Right lobe of liver (tissue), 6 donors: ENCODE measurements at places on chromosomes 6 and 20.
A peak's percentile ranks its signal among the peaks of the same experiment; 100 is the strongest.

DNA sequence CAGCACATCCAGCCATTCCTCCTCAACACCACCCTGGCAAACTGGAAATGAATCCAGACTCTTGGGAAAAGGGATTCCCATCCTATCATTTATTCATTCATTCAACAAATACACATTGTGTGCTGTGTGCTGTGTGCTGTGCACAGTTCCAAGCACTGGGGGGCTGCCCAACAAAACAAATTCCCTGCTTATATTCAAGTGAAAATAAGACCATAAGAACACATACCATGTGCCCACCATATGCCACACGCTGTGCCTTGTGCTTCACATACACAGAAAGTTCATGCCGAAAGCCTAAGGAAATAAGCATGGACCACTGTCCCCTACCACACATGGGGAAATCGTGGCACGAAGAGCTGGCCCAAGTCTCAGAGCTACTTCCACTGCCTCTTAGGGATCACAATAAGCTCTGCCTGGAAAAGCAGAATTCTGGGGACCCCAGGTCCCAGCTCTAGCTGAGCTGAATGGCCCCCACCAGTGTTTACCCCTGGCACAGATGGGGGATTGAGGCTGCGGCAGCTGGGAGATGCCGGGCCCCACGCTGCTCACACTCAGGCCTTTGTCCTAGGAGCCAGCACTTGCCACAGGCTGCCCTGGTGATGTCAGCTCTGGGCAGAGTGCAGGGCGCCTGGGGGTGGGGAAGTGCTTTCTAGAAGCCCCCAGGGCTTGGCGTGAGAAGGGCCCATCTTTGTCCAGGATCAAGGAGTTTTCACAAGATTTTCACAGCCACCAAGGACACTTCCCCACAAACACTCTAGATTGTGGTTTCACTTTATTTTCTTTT is 99.6 kb downstream of the PREX1 start:
- no peak for DNase-seq

- no peak for DNase-seq
These were observed 93.7 kb upstream of the EDN1 start for GRCh38 chr6:12196326-12196936.

GRCh38 chr20:40875116-40876085 is 153.2 kb upstream of the TOP1 start:
- no peak for DNase-seq

GRCh38 chr20:43838703-43839060 is 76.0 kb upstream of the TOX2 start:
- DNase-seq = no peak

DNA sequence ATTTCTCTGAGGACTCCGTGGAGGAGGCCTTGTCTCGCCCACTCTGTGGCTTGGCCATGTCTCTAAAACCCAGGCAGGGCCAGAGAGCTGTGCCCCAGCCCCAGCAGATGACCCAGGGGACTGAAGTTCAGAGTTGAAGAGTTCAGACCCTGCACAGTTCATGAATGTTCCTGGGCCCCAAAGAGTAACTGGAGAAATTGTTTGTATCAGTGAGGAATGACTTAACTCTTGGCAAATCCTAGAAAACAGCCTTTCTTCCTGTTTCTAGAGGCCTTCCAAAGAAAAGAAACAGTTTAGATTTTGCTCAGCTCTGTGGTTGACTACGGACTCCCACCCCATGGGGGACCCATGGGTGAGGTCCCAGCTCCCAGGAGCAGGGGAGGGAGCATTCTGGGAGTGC is 62.1 kb upstream of the EYA2 start:
- no peak for DNase-seq

- DNase-seq = no peak
These were observed 9.1 kb downstream of the HIVEP2 start for GRCh38 chr6:142935553-142936517.

DNA sequence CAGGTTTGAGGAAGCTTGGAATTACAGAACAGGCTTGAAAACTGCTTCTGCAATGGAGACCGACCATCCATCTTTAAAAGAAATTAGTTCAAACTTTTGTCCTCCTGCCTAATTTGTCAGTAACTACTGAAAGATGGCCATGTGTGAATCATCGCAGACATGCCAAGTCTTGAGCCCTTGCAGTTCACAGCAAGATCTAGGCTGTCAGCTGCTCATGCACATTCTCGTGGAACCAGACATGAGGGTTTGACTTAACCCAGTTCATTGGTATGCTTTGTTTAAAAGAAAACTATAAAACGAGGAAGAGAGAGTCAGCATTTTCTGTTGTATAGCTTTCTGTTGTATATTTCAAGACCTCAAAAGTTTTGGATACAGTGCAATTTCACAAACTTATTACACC is 74.0 kb upstream of the SAMD5 start:
- DNase-seq = no peak

DNA sequence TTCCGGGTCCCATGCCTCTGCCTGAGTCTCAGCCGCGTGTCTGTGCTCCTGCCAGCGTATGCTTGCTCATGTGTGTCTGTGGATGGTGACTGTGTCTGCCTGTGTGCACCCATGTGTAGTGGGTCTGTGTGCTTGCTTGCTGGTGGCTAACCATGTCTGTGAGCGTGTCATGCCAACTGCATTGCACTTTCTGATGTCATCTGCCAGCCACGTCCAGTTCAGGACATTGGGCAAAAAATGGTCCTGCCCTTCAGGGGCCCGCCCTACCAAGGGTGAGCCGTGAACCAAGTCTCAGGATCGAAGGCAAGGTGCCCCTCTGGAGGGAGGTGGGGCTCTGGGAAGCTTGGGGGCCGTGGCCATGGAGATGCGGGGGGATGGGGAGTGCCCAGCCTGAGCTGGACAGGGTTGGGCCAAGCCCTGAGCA is 9.4 kb upstream of the ZBTB46 start:
- DNase-seq = no peak

- no peak for DNase-seq
These were observed 269.3 kb downstream of the ARHGAP18 start for GRCh38 chr6:129440691-129441090.

DNA sequence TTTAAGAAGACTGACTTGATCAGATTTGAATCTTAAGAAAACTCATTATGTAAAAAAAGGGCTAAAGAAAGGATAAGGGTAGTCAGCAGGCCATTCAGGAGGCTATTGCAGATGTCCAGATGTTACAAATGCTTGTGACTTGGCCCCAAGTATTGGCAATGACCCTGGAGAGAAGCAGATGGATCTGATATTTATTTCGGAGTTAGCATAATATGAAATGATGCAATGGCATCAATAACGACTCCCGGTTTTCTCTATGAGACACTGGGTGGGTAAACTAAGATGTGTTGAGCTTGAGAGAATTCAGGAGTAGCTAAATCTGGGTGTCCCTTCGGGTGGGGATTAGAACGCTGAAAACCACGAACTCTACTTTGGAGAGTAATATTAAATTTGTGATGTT is 149.7 kb downstream of the LAMA2 start:
- DNase-seq = no peak

- peak; percentile 91 for DNase-seq
These were observed at the start of gene TXNDC5 for GRCh38 chr6:7910654-7911344. TSS of gene TXNDC5 (minus strand) at chr6:7910788. CDS start at chr6:7910776, 12 bp downstream.

GRCh38 chr20:60897976-60898375 is 354.1 kb upstream of the CDH4 start:
- DNase-seq = no peak

DNA sequence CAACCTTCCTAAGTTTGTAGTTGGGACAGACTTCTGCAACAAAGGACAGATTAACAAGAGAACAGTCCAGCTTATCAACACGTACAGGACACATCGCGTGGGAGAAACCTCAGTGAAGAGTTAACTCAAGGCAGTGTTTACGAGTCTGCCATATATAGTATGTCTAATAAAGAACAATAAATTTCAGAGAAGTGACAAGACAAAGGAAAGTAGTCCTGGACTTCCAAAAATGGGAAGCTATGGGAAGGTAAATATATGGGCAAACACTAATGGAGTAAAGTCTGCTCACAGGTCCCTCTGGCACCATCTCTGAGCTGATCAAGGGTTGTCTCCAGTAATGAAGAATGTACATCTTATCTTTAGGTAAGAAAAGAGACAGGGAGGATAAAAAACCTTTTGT is 34.9 kb downstream of the GCM1 start:
- no peak for DNase-seq

GRCh38 chr6:125102891-125103290 is 50.7 kb upstream of the TPD52L1 start:
- no peak for DNase-seq

DNA sequence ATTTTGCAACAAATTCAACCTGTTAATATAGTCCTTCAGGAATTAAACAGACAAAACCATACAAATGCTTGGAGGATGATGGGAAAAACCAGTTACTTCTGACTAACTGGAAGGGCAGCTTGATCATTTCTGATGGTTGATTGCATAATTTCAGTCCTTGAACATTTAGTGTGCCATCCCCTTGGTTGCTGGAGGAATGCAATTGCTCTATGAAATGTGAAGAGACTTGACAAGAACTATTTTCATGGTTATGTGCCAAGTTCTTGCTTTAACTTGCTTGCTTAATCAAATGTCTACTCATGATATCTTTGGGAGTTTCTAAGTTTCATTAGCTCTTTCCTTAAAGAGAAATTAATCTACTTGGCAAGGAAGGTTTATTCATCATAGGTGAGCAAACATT is 45.2 kb downstream of the ANKEF1 start:
- no peak for DNase-seq

GRCh38 chr6:37673436-37673835 is 24.2 kb downstream of the MDGA1 start:
- no peak for DNase-seq

GRCh38 chr6:112039431-112039770 is 14.5 kb upstream of the CCN6 start:
- no peak for DNase-seq

- no peak for DNase-seq
These were observed 198.1 kb downstream of the FOXA2 start for GRCh38 chr20:22386306-22386623.

DNA sequence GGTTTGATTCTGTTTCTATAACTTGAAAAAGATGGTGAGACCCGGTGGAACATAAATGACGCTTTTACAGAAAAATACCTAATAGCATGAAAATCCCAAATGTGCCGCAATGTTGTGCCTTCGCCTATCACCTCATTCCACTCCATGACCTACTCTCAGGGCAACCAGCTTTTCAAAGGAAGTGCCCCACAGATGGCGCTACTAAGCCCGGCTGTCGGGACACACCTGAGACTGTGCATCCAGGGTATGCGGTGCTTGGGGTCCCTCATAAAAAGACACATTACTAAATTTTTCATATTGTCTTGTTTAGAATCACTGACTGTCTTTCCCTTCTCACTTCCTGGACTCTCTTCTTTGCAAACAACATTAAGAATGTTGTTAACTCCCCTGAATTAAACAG is 145.5 kb upstream of the RPS6KA2 start:
- no peak for DNase-seq

DNA sequence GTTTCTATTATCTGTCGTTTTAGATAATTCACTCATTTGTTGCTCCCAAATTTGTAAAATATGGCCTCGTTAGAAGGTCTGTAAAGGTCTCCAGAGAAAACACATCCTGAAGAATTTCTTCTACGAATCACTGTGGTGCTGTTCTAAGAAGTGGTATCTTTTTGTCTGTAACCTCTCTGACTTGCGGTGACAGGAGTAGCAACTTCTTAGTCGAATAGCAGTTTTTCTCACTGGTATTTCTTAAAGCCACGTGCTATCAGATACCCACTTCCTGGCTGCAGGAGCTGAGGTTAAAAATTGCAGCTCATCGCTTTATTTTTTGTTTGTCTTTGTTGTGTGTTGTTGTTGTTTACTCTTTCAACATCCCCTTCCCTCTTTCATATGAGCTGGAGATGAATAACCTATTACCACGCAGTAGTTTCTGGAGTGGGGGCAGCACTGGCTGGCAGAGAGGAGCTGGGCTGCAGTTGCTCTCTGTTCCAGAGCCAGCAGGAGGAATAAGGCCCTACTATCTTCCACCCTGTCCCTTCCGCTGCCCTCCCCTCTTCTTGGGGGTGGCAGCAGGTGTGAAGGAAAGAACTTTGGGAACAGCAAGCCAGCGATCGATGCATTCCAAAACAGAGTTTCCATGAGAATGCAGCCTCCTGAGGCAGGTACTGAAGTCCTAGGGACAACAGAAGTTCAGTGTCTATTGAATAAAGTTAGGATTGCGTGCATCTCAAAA is 64.7 kb downstream of the C6orf118 start:
- no peak for DNase-seq

GRCh38 chr6:2497922-2498623 is 252.6 kb downstream of the MYLK4 start:
- no peak for DNase-seq

GRCh38 chr20:23227274-23227673 is 123.3 kb upstream of the NXT1 start:
- DNase-seq = no peak

- no peak for DNase-seq
These were observed 117.2 kb downstream of the BANF2 start for GRCh38 chr20:17816804-17817587.

DNA sequence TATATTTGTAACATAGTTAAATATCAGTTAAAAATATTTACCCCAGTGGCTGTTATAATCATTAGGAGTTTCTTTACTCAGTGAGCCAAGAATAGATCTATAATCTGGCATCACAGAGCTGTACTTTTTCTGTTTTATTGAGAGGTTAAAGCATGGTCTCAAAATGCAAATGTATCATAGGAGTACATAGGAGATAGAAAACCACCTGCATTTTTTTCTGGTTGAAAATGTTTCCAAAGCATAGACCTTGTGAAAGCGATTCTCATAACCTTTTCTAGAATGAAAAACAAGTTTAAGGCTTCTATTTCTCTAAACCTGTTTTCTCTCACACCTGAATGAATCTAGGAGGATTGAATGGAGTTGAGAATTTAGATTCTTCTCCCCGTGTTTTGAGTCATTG is 14.4 kb downstream of the KCNQ5 start:
- no peak for DNase-seq

- DNase-seq = no peak
These were observed 8.4 kb upstream of the GPSM3 start for GRCh38 chr6:32200711-32201475.

DNA sequence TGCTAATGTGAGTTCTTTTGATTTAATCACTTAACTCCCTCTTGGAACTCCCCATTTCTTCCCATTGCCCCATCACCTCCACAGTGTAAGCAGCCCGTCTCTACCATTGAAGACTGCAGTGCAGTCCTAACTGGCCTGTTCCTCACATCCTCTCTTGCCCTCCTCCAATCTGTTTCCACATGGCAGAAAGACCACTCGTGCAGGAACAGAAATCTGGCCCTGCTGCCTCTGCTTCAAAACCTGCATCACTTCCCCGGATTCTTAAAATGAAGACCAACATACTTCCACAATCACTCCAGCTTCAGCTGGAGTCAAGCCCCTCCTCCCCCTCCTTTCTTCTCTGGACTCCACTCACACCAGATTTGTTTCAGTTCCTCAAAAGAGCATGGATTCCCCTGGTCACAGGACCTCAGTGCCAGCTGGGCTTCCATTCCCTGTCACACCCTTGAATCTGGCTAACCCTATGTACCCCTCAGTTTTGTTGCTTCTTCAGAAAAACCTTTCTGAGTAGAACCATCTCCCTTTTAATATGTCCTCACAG is 802.3 kb downstream of the MAFB start:
- no peak for DNase-seq

DNA sequence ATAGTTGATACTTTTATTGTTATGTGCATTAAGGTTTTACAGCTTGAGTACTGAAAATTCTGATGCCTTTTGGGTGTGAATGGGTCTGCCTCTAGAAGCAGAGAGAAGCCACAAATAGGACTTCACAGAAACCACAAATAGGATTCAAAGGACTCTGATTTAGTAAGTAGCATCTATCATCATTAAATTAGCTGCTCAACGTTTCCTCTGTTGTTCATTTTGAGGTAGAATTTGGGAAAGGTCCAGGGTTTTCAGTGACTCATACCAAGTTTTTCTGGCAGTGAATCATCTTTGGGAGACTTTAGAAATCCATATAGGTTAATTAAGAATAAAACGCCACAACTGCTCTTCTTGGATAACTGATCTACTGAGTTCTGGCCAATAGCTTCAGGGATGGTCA is 105.1 kb downstream of the PHF3 start:
- DNase-seq = no peak
